Neural crest cell (in vitro differentiated cells): ENCODE measurements at places on chromosomes 16 and 17.

- no peak overlapping the region for H3K27ac ChIP-seq
- no peak overlapping the region for H3K4me3 ChIP-seq
- H3K4me1 ChIP-seq: no peaks in the 10 kb centered on the region
- no peaks in the 10 kb centered on the region for H3K36me3 ChIP-seq
Observed at GRCh38 chr16:62363501-62363900, 327.3 kb upstream of the CDH8 start.

DNA sequence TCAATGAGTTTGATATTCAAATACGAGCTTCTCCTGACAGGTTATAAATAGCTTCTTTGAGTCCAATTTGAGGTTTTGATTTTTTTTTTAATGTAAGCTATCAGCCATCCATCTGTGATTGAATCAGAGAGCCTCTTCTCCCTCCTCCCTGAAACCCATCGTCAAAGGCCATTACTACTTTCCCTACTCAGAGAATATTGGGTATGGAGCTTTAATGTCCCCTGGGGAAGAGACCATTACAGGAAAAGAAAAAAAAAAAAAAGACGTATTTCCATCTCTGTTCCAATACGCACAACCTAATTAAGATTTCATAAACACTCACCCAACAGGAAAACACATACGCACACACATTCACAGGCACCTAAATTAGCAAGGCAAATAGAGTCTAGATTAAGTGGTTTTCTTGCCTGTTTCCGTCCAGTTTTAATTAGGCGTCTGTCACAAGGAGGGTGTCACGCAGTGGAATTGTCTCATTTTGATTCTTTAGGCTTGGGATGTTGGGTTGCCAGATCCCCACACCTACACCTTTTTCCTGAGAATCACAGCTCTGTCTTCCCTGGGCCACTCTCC, 194.3 kb upstream of the RPL38 start:
- H3K27me3 ChIP-seq: no peaks in the 10 kb centered on the region
- H3K4me1 ChIP-seq: peaks cover 30% of the 10 kb centered on the region
- no peak for DNase-seq
- no peak overlapping the region for H3K4me3 ChIP-seq

GRCh38 chr17:78343543-78344201, 16.2 kb downstream of the SOCS3 start:
- no peak overlapping the region for H3K27ac ChIP-seq
- peaks cover 4% of the 10 kb centered on the region for H3K4me1 ChIP-seq
- no peak overlapping the region for H3K4me3 ChIP-seq
- H3K27me3 ChIP-seq: peaks cover 21% of the 10 kb centered on the region

DNA sequence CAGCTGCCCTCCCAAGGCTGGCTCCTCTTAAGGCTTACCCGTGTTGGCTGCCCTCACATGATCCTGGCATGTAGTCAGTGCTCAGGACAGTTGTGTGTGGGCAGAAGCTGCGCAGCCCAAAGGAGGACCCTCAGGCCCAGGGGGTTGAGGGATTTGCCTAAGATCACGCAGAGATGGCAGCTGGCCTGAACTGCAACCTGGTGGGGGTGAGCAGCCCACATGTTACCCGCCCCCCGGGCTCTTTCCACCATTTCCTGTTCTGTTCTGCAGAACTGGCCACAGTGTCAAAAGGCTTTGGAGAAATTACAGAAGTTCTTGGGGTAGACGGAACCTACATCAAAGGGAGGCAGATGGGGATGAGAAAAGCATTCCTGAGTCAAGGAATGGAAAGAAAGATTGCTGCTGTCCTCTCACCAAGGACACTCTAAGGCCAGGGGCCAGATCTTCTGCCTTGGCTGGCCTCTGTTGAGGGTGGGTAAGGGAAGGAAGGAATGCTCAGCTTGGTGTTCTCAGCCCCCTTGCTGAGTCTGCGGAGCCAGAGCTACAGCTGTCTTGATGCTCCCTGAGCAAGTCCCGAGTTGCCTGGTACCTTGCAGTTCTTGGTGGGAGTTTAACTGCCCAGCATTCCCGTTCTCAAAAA, 53.0 kb downstream of the EPN2 start:
- no peak overlapping the region for H3K27ac ChIP-seq
- no peak overlapping the region for H3K4me3 ChIP-seq
- peaks cover 49% of the 10 kb centered on the region for H3K4me1 ChIP-seq
- H3K27me3 ChIP-seq: no peaks in the 10 kb centered on the region
- peaks cover 4% of the 10 kb centered on the region for H3K36me3 ChIP-seq

- H3K4me1 ChIP-seq: peaks cover 29% of the 10 kb centered on the region
- peaks cover 13% of the 10 kb centered on the region for H3K27me3 ChIP-seq
- peaks cover 4% of the 10 kb centered on the region for H3K36me3 ChIP-seq
- no peak within 1 kb of the TSS for H3K27ac ChIP-seq
- no peak for DNase-seq
Observed at GRCh38 chr16:21663889-21664647, at the start of gene OTOA. Gene OTOA, plus strand, starts transcription at chr16:21663968. Its CDS starts 14,547 bp downstream, at chr16:21678515.
